AG08395 (cell line): ENCODE measurements at places on chromosomes 12 and 14.

GRCh38 chr12:73452672-73453469 is 1084.8 kb upstream of the ATXN7L3B start:
- no peak for DNase-seq

- no peak for DNase-seq
Observed at GRCh38 chr14:45112896-45113781, 21.1 kb downstream of the FKBP3 start.

- no peak for DNase-seq
Observed at GRCh38 chr12:77645966-77646598, 184.6 kb upstream of the NAV3 start.

DNA sequence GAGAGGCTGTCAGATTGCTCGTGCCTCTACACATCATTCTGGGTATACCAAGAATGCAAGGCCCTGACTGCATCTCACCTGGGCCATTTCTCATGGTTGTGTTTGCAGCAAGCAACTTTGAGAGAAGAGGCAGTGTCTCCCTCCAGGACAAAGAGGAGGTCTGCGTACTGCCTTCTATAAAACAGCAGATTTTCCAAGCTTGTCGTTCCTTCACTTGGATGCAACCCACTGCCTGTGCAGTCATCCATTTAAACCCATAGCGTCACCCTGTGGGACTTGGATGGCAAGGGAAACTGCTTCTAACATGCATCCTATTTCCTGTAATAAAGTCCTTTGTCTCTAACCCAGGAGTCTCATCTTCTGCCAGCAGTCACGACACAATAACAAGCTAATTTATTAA is 1.3 kb downstream of the POMT2 start:
- no peak for DNase-seq

- no peak for DNase-seq
Observed at GRCh38 chr12:88431246-88431645, 149.0 kb downstream of the KITLG start.

- DNase-seq = no peak
Observed at GRCh38 chr14:102629011-102629444, 36.6 kb downstream of the RCOR1 start.

GRCh38 chr14:26663506-26663905 is 65.7 kb upstream of the NOVA1 start:
- no peak for DNase-seq

GRCh38 chr14:36556811-36557433 is 25.5 kb downstream of the NKX2-8 start:
- DNase-seq = peak; percentile 73

GRCh38 chr14:93109572-93110481 is 5.9 kb downstream of the ITPK1 start:
- no peak for DNase-seq

DNA sequence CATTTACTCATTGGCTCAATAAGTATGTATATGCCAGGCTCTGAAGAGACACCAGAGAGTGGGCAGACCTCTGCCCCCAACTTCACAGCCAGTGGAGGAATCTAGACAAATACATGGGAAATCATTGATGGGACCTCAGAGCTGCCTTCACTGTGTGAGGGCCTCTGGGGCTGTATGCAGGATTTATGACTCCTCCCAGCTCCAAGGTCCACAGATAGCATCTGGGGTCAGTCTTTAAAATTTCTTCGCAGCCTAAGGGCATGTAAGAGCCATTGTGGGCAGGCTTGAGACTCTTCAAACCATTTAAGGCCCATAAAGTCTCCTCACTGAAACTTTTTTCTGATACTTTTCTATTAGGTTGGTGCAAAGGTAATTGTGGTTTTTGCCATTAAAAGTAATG is 125.5 kb downstream of the SPTSSA start:
- DNase-seq = no peak

GRCh38 chr14:87813686-87814085 is 179.3 kb downstream of the GALC start:
- no peak for DNase-seq

- no peak for DNase-seq
Observed at GRCh38 chr14:44700184-44700583, 193.1 kb upstream of the FSCB start.

- DNase-seq = no peak
Observed at GRCh38 chr12:74626397-74626796, 88.8 kb downstream of the ATXN7L3B start.

- no peak for DNase-seq
Observed at GRCh38 chr12:132236129-132236929, 92.1 kb downstream of the NOC4L start.

DNA sequence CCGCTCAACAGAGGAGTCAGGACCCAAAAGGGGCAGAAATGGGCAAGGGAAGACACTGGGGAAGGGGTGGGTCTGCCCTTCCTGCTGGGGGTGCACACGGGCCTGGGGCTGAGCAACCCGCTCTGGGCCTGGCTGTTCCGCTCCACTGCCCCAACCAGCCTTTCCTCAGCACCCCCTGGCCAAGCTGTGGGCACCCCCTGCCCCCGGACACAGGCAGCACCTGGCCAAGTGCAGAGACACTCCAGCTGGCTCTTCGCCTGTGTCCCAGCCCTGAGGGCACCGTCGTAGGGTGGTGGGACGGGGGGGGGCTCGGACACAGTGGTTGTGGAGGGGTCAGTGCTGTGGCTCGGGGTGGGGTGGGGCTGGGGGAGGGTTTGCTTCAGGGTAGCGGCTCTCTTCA is 10.3 kb downstream of the PACS2 start:
- no peak for DNase-seq

GRCh38 chr12:125140279-125141209 is 75.3 kb downstream of the AACS start:
- DNase-seq = peak; percentile 78

DNA sequence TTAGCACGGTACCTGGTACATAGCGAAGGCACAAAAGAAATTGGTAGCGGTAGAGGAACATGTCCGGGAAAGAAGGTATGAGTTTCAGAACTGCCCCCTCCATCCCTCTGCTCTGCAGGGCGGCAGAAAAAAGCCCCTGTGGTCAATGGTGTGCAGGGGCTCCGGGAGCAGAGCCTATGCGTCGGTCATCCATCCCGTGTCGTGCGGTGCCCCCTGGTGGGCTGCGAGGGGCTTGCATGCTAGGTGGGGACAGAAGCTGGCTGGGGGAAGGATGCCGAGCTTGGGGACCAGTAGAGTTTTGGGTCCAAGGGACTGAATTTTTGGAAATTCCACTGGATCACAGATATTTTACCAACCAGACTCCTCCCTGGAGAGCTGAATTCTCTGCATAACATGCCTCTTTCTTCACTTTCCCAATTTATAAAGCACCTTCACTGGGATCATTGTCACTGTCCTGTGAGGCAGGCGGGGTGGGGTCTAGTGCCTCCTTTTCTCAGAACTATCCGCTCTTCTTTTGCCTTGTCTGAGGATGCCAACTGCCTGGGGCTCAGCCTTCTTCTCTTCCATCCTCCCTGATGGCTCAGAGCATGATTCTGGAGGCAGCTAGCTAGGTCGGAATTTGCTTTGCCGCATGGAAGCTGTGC is 148.7 kb downstream of the SMOC1 start:
- peak; percentile 31 for DNase-seq

DNA sequence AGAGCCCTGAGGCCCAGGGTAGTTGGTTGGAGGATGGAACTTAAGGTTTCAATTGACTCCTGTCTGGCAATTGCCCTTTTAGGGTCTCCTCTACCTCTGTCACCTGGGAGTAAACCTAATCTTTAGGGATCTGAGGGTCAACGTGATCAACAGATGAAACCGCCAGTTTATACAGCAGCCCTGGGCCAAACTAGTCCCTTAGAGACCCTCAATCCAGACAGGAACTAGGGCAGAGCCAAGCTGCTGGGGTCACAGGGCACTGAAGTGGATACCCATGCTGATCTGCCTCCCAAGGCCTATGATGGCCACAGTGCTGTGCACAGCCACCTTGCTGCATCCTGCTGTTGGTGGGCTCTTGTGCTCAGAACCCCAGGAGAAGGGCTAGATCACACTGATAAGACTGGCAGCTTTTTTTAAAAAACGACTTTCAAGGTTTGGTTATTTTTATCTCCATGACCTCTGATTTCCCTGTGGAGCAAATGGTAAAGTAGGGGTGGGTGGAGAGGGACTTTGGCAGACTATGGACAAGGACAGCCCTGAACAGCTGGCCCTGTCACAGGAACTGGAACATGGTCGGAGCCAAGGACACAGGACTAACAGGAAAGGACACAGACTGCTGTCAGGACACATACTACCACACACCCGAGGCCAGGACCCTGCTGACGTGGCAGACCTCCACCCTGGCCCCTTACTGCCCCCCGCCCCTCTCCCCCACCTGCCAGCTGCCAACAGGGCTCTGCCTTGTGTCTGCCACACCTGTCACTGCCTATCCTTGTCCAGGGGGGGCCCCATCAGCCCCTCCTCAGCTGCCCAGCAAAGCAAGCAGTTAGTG is 474 bp downstream of the FITM1 start:
- no peak for DNase-seq

GRCh38 chr14:100073576-100074430 is 8.6 kb downstream of the EVL start:
- DNase-seq = no peak

DNA sequence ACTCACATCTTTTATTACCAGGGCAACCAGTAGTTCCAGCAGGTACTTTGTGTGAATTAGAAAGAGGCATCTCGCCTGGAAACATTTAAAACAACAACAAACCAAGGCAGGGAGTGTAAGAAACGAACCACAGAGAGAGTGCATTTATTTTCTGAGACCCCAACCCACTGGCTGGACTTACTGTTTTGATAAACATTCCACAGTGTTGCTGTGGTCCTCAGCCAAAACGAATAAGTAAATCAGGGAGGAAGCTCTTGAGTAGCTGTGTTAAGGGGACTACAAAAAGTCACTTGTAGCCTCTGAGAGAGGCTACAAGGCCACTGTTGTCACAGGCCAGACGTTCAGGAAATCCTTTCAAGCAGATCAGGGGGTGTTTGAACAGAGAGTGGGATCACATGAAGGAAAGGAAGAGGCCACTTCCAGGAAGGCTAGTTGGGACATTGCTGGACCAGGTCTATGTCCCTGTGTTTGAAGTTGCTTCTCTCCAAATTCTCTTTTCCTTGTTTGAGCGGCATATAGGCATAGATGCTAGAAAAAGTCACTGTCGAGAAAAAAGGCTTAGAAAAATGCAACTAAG is 33.8 kb downstream of the DMAC2L start:
- no peak for DNase-seq

GRCh38 chr12:79327465-79327864 is 363.3 kb downstream of the PAWR start:
- DNase-seq = no peak

- DNase-seq = no peak
Observed at GRCh38 chr12:109605016-109605415, 31.4 kb downstream of the MVK start.

GRCh38 chr14:90785876-90786450 is 30.3 kb downstream of the TTC7B start:
- DNase-seq = no peak

- no peak for DNase-seq
Observed at GRCh38 chr12:75974323-75975187, 57.0 kb downstream of the PHLDA1 start.

- DNase-seq = no peak
Observed at GRCh38 chr14:104226421-104227383, 88.3 kb downstream of the KIF26A start.

DNA sequence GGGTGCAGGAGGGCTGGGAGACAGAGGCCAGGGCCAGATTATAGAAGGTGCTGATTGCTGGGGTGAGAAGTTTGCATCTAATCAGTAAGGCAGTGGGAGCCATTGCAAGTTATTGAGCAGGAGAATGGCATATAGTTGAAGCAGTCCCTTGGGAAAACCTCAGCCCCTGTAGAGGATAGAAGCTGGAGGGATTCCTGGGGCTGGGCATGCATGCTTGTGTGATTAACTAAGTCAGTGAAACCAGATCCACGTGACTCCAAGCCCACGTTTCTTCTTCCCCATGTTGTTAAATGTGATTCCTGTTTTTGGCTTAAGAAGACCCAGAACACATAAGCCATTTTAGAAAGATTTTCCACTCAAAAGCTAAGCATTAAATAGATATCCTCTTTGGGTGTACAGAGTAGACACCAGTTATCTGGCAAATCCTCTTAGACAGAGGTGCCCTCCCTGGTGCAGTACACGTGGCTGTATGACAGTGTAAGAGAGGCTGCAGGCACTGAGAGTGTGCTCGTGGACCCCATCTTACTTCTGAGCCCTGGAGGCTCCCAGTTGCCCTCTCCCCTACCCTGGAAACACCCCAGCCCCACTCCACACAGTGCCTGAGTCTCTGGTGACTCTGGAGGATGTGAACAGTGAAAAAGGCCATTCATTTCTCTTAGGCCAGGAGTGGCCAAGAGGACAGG is 3.2 kb downstream of the C14orf132 start:
- peak; percentile 27 for DNase-seq

GRCh38 chr14:68574906-68575305 is 218.0 kb downstream of the ZFP36L1 start:
- peak; percentile 37 for DNase-seq

DNA sequence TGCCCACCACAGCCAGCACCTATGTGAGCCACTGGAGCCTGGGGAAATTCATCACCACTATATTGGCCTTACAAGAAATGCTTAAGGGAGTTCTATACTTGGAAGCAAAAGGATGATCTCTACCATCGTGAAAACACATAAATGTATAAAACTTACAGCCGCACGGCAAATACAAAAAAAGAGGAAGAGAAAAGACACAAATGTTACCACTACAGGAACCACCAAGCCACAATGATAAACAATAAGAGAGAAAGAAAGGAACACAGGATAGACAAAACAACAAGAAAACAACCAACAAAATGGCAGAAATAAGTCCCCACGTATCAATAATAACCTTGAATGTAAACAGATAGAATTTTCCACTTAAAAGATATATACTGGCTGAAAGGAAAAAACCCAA is 267.5 kb downstream of the TMEM121 start:
- no peak for DNase-seq

DNA sequence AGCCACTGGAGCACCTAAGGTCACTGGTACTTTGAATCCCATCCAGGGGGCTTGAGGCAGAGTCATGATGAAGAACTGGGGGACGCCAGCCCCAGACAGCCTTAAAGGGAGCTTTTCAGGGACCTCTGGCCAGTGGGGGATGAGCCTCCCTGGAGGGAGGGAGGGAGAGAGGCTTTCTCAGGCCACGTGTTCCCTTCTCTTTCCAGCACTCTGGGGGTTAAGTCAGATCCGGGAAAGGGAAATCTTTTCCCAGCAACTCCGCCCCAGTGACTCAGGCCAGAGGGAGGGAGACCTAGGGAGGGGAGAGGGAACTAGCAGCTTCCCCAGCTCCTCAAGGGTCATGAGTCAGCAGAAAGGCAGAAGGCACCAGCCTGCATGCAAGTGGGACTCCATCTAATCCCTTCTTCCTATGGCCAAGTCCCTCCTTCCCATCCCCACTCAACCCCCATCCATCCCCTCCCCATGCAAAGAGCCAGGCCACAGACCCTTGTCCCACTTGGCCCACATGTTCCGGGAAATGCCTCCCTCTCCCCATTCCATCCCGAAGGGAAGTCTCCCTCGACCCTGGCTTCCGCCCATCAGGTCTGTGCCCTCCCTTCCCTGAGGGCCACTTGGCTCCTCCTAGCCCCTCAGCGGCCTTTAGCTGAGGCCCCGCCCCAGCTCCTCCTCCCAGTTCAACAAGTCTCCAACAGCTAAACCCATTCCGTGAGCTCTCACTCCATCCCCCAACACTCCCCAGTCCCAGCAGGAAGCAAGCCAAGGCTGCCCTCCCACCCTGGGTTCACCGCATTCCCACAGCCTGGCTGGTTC is 5.6 kb downstream of the TNFRSF1A start:
- DNase-seq = peak; percentile 96

GRCh38 chr14:85604714-85605113 is 74.8 kb downstream of the FLRT2 start:
- DNase-seq = no peak
